ENCODE measurements at places on chromosomes 6 and 20. TPM values are rescaled to one million over a fixed set of nuclear protein-coding genes. Genes with fewer than 3 reads are reported as not detected.

DNA sequence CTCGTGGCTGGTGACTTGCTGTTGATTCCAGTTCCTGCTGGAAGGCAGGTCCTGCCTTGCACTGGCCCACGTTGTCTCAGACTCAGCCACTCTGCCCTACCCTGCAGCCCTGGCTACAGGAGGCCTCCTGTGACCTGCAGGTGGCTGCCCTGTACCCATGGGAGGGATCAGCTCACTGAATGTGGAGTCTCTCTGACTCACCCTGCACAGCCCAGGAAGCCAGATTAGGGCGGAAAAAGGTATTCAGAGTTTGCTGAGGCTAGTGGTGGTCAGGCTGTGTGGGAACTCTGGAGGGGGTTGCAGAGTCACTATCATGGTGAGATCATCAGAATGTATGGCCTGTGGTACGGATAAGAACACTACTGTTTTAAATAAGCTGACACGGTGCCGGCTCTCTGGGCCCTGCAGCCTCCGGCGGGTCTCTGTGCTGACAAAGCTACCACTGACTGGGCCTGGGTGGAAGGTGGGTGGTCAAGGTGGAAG, 24.7 kb upstream of the PYGB start:
- no peak for DNase-seq

GRCh38 chr20:15917283-15917682, 656.0 kb downstream of the KIF16B start:
- no peak for DNase-seq

DNA sequence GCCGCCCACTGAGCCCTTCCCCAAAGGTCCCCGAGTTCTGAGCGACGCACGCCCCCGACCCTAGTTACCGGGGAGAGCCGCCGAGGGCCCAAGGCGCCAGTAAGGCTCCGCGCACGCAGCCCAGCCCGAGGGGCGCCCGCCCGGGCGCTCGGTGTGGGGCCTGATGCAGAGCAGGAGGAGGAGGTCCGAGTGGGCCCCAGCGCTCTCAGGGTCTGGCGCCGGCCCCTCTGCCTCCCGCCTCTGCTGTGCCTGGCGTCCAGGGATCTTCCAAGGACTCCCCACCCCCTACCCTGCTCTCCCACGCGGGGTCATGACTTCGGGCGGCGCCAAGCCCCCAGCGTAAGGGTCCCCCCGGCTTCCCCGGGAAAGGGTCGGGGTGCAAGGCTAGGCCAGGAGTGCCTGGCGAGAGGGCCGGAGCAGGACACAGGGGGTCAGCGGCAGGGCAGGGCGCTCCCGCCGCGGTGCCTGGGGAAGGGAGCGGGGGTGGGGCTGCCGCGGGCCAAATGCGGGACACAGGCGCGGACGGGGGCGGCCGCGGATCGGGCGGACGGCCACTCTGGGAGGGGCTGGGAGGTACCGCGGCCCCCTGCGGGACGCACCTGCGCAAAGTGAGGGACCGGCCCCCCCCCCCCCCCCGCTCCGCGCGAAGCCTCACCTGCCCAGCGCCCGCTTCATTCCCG, 637 bp downstream of the ABHD12 start:
- DNase-seq: peak; percentile 8

GRCh38 chr6:1127597-1128288, 184.2 kb upstream of the FOXQ1 start:
- DNase-seq: no peak

The MRAP2 gene
- total RNA-seq: not detected

The GPR6 gene
- not detected for total RNA-seq

The ID4 gene
- not detected for total RNA-seq
